ENCODE measurements at places on chromosomes 2 and 18. TPM values are rescaled to one million over a fixed set of nuclear protein-coding genes. Genes with fewer than 3 reads are reported as not detected.
A peak's percentile ranks its signal among the peaks of the same experiment; 100 is the strongest.

The PPP1R7 gene
- 53.7 TPM for total RNA-seq

The ANKRD62 gene
- not detected for total RNA-seq

The ACTG2 gene
- 4.1 TPM for total RNA-seq

DNA sequence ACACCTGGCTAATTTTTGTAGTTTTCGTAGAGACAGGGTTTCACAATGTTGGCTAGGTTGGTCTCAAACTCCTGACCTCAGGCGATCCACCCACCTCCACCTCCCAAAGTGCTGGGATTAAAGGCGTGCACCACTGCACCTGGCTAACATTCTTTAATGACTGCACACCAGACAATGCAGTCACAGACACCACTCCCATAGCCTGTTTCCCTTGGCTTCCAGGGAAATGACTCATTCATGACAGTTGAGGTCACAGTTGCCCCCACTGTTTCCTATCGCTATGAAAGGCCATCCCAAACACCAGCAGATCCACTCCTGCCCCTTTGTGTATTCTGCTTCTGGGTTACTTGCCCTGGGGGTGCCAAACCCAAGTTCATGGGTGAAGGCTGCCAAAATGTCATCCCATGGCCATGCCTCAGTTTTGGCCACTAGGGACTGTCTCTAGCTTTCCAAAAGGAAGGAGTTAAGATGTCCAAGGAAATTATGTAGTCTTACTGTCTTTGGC lies 8.7 kb downstream of the CHMP1B start:
- no peaks in the 10 kb centered on the region for H3K36me3 ChIP-seq
- no peak overlapping the region for H3K4me3 ChIP-seq
- peak overlapping the region; percentile 17 for H3K27ac ChIP-seq
- H3K27me3 ChIP-seq = no peaks in the 10 kb centered on the region
- peak; percentile 64 for DNase-seq
- H3K4me1 ChIP-seq = no peaks in the 10 kb centered on the region

DNA sequence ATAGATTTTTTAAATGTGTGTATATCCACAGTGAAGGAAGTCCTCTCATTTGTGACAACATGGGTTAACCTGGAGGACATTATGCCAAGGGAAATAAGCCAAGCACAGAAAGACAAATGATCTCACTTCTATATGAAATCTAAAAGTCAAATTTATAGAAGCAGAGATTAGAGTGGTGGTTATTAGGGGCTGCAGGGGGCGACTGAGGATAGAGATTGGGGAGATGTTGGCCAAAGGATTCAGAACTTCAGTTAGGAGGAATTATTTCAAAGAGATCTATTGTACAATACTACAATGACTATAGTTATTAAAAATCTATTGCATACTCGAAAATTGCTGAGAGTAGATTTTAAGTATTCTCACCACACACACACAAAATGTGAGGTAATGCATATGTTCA lies 252.4 kb upstream of the SLC39A10 start:
- no peak overlapping the region for H3K4me3 ChIP-seq
- peak; percentile 19 for DNase-seq
- H3K27ac ChIP-seq = no peak overlapping the region
- H3K27me3 ChIP-seq = no peaks in the 10 kb centered on the region
- H3K36me3 ChIP-seq = no peaks in the 10 kb centered on the region

- no peak overlapping the region for H3K4me3 ChIP-seq
- H3K4me1 ChIP-seq = no peaks in the 10 kb centered on the region
- no peak for DNase-seq
Observed at GRCh38 chr2:137493261-137493660, 471.0 kb upstream of the HNMT start.

- no peaks in the 10 kb centered on the region for H3K36me3 ChIP-seq
- no peak overlapping the region for H3K27ac ChIP-seq
- no peak for DNase-seq
- H3K4me1 ChIP-seq = no peaks in the 10 kb centered on the region
- no peaks in the 10 kb centered on the region for H3K27me3 ChIP-seq
Observed at GRCh38 chr2:7405861-7406715, 488.9 kb downstream of the RNF144A start.

DNA sequence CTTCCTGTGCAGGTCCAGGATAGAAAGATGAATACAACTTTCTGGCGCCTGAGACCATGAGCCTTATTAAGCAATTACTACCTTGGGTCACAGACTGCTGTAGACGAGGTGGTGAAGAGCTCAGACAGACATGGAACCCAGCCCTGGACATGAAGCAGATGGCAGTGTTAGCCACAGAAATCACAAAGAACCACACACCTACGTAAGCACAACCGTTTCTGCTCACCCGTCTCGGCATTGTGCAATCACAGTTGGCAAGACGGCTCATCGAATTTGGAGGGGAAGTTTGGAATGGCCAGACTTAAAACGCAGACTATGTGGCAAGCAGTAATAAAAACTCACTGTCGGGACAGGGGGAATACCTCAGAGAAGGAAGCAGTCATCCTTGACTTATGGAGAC lies 24.3 kb upstream of the ASPRV1 start:
- DNase-seq = no peak
- no peak overlapping the region for H3K27ac ChIP-seq
- no peaks in the 10 kb centered on the region for H3K27me3 ChIP-seq
- H3K4me3 ChIP-seq = no peak overlapping the region
- no peaks in the 10 kb centered on the region for H3K4me1 ChIP-seq
- no peaks in the 10 kb centered on the region for H3K36me3 ChIP-seq

GRCh38 chr2:178858896-178859625 lies 51.8 kb upstream of the TTN start:
- no peak for DNase-seq
- H3K4me1 ChIP-seq = peaks cover 2% of the 10 kb centered on the region
- no peaks in the 10 kb centered on the region for H3K27me3 ChIP-seq
- no peak overlapping the region for H3K27ac ChIP-seq
- H3K4me3 ChIP-seq = no peak overlapping the region

Data from fibroblast of lung (primary cell).